NCI-H1694 (cell line): ENCODE measurements at places on chromosomes 7 and 10.

- no peak for DNase-seq
These were observed 141.9 kb downstream of the ADK start for GRCh38 chr10:74292871-74293427.

DNA sequence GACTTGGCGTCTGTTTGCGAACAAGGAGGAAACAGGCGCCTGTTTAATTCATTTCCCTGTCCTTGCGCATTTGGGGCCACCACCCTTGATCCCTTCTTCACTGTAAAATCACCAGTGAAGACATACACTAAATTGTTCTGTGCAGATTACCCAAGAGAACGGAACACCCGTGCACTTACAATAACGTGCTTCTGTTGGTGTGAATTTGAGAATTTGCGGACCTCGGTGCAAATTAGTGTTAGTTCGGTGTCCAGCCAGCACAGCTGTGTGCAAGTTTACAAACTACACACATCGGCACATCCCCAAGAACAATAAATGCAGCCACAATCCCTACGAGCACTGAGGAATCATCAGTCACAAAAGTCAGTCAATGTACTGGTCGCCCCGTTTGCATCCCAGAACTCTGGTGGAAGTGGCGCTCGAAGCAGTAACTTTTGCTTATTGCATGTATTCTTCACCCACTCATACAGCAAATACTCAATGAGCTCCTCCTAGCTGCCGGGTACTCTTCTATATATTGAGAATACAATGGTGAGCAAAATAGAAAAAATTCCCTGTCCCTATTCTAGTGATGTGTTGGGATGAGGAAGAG is 786 bp upstream of the CNOT4 start:
- DNase-seq = no peak

GRCh38 chr10:119133949-119134348 is 30.0 kb downstream of the DENND10 start:
- no peak for DNase-seq

GRCh38 chr7:68865351-68866199 is 732.7 kb upstream of the AUTS2 start:
- no peak for DNase-seq
